Naive B cell (primary cell): ENCODE measurements at places on chromosomes 1 and 21.

- no peak for DNase-seq
Measured at GRCh38 chr1:221697923-221698425, 43.9 kb downstream of the DUSP10 start.

- DNase-seq, result no peak
Measured at GRCh38 chr1:8018492-8019228, 7.4 kb downstream of the ERRFI1 start.

GRCh38 chr21:29193901-29194300 lies 63.5 kb downstream of the MAP3K7CL start:
- no peak for DNase-seq

- no peak for DNase-seq
Measured at GRCh38 chr1:58447886-58448285, 98.6 kb downstream of the OMA1 start.

- DNase-seq, result no peak
Measured at GRCh38 chr1:113946112-113946511, 17.0 kb downstream of the HIPK1 start.

DNA sequence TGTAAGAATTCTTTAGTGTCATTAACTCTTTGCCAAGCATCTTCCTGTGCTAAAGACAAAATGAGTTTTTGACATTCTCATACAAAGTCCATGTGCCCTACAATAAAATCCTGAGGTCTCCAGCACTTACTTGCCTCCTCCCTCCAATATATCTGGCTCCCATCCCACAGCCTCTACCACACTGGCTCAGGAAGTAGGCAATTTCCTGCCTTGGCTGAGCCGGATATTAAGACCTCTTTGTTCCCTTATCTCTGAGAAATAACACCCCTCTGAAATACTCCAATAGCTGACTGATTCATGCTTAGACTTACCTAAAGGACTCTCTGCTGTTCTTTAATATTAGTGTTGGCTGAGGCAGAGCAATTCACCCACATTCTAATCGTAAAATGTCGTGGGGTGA lies 37.6 kb upstream of the GORAB start:
- no peak for DNase-seq

GRCh38 chr1:236137285-236137852 lies 5.0 kb upstream of the GPR137B start:
- DNase-seq, result no peak

- DNase-seq, result no peak
Measured at GRCh38 chr21:41594268-41594667, 86.3 kb upstream of the TMPRSS2 start.

- DNase-seq, result no peak
Measured at GRCh38 chr1:85343213-85343611, 66.8 kb upstream of the BCL10 start.

DNA sequence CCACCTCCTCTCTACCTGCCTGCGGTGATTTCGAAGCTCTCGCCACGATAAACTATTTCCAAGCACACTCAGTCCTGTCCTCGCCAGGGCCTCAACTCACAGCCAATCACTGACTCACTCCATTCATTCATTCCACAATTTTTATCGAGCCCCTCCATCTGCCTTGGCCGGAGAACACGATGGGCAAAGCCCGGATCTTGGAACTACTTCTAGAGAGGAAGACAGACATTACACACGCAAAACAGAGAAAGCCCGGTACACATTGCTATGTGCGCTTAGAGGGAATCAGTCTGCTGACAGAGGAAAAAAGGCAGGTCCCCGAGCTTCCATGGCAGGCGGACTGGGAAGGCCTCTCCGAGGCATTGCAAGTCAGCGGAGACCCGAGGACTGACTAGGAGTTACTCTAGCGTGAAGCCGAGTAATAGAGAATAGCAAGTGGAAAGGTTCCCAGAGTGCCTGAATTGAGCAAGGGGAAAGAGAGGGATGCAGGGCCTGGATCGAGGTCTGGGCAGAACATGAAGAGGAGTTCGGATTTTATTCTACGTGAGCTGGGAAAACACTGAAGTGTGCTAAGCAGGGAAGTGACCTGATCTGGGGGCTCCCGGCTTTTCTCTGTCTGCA lies 54.2 kb upstream of the DNAJC6 start:
- DNase-seq, result no peak

DNA sequence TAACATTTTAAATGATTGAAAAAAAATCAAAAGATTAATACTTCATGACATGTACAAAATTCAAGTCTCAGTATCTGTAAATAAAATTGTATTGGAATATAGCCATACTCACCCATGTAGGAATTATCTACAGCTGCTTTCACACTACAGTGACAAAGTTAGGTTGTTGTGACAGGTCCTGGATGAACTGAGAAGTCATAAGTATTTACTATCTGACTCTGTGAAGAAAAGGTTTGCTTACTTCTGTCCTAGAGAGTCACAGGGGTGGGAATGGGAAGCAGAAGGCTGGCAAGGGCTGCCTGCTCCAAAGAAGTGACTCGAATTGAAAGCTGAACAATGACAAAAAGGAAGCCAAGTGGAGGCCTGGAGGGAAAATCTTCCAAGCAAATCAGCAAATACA lies 155.2 kb downstream of the SLC30A10 start:
- DNase-seq, result no peak

- no peak for DNase-seq
Measured at GRCh38 chr1:161473348-161473747, 31.9 kb upstream of the FCGR2A start.

DNA sequence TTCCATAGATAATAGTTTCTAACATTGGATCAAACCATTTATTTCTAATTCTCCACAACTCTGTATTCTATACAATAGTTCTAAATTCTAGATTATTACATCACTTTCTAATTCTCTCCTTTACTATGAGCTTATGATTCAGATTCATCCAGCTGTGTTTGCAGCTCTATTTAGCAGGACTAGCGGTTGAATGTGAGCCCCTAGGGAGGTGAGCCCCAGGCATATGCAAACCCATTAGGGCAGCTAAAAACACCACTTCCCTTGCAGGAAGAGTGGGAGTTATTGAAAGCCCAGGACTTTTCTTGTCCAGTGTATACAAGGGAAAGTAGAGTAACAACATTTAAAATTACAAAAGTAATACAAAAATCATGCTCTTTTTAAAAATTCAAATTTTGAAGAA lies 56.9 kb downstream of the KRTAP19-8 start:
- no peak for DNase-seq

DNA sequence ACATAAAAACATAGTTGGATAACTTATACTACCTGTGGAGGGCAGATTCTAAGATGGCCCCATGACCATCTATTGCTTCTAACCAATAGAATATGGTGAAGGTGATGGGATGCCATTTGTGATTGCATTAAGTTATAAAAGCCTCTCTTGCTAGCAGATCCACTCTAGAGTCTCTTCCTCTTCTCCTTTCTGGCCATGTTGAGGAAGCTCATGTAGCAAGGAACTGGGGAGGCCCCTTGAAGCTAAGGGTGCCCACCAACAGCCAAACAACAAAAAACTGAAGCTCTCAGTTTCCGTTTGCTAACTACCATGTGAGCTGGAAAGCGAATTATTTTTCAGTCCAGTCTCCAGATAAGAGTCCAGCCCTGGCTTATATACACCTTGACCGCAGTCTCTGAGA lies 16.0 kb upstream of the AGO1 start:
- no peak for DNase-seq

DNA sequence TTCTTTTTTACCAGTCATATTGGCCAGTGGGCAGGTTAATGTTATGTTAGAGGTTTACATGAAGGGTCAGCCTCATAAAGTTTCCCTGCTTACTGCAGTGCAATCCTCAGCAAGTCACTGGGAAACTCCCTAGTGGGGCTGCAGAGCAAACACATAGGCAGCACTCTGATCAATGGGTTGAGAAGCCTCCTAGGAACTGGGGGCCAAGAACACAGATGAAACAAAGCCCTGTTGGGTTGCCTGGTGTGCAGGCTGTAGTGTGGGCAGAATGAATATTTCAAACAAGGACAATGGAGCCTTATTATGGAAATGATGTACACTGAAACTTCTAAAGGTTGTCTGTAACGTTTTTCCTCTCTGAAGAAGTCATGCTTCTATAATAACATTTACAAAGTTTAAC lies 431.6 kb upstream of the PTBP2 start:
- no peak for DNase-seq

- DNase-seq, result peak; percentile 73
Measured at GRCh38 chr1:24190983-24191461, 3.9 kb upstream of the IFNLR1 start.

- DNase-seq, result no peak
Measured at GRCh38 chr1:232388363-232388762, 241.6 kb downstream of the SIPA1L2 start.

- DNase-seq, result no peak
Measured at GRCh38 chr1:63189677-63190076, 132.7 kb upstream of the FOXD3 start.

DNA sequence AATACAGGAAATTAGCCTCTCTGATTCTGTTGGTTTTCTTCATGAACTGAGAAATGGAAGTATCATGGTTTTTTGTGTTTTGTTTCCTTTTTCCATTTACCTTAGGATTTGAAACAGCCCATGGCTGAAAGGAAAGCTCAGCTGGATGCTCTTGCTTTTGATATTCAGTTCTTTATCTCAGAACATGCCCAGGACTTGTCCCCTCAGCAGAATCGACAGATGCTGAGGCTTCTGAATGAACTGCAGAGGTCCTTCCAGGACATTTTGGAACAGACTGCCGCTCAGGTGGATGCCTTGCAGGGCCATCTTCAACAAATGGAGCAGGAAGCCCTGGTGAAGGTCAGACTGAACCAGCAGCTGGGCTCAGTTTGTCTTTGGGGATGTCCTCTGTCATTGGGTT lies 142.4 kb downstream of the MACF1 start:
- no peak for DNase-seq

GRCh38 chr1:184036517-184036949 lies 995 bp downstream of the COLGALT2 start:
- DNase-seq, result peak; percentile 17

GRCh38 chr1:150575518-150576366 lies 3.7 kb downstream of the MCL1 start:
- DNase-seq, result no peak

GRCh38 chr1:172960454-172961208 lies 90.1 kb downstream of the TNFSF18 start:
- DNase-seq, result no peak

GRCh38 chr1:185412385-185413087 lies 95.5 kb upstream of the IVNS1ABP start:
- no peak for DNase-seq

DNA sequence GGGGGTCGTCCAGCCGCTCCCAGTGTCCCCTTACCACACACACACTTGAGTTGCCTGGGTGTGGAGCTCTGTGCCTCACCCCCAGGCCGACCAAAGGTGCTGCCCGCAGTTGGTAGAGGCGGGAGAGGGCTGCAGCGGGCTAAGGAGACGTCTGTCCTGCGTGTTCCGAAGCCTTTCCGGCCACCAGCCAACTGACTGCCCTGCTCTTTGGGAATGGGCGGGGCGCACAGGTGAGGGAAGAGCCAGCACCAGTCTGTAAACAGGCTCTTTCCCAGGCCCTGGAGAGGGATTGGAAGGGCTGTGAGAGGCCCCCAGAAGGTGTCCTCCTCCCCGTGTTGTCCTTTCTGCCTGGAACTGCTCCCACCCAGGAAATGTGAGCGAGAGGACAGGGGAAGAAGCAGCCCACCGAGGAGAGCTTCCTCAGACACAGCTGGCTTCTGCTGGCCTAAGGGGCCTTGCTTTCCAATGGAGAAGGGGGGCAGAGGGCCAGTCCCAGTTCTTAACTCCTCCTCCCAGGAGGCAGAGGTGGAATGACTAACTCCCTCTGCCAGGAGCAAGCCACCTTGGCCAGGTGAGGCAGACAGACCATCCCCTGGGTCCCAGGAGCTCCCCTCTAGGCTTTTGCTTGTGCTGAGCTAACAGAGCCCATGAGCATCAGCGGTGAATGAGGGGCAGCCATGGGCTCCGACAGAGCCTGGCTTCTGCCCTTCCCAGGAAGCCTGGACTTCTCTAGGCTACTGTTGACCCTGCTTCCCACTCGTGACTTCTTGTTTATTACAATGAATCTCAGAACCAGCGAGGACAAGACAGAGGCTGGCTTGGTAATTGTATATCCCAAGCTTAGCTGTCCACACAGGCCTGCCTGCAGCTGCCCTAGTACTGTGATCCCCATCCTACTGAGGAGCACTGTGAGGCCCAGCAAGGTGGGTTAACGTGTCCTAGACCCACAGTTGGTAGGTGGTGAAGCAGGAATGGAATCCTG lies 158.1 kb upstream of the COA6 start:
- no peak for DNase-seq

GRCh38 chr21:28579986-28580550 lies 412.6 kb downstream of the LTN1 start:
- no peak for DNase-seq

GRCh38 chr1:75952016-75952415 lies 19.8 kb upstream of the ASB17 start:
- no peak for DNase-seq

GRCh38 chr1:201408176-201408833 lies 9.2 kb upstream of the LAD1 start:
- DNase-seq, result peak; percentile 28

DNA sequence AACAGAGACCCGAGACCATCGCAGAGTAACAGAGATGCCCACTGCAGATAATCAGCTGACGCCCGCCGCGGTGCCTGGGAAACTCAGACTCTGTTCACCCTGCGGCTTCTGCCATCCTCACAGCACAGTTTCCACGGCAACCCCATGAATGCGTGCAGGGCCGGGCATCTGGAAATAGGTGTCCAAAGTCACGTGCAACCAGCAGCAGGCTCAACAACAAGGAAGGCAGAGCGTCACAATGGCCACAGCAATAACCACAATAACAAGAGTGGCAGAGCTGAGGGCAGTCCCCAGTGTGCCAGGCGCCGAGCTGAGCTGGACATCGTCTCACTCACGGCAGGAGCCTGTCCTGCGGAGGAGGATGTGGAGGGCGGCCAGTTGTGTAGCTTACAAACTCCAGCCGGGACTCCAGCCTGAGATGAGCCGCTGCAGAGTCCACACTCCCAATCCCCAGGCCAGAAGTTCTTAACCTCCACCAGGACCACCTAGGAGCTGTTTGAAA lies 102.0 kb downstream of the CRYAA start:
- no peak for DNase-seq

DNA sequence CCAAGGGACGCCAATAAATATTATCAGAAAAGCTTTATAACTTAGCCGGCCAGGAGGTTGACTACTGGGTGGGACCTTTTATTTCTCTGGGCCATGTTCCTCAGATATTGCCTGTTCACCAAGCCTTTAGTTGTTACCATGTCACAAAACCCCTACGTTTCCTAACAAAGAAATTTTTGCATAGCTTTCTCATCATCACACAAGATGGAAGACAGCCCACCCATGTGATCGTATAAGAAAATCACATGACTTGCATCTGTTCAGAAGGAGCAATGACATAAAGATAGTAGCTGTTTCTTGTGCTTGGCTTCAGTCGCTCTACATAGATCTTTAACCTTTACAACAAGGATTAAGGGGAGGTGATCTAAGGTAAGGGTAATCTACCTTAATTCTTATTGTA lies 88.9 kb upstream of the NGF start:
- DNase-seq, result no peak

DNA sequence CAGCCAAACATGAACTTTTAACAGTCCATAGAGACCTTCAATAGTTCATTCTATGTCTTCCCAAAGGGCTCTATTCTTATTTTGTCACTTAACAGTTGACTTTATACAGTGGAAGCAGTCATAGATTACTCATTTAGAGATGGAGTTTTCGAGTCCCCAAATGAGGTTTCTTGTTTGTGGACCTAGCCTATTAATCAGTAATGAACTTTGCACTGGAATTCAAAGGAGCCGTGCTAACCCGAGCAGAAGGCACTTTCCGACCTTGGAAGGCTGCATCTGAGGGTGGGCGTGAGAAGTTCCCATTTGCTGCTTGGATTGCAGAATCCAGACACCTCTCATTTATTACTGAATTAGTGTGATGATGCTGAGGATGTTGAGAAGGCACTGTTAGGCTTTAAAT lies 46.4 kb downstream of the TTC39A start:
- no peak for DNase-seq

- no peak for DNase-seq
Measured at GRCh38 chr1:50352428-50352827, 70.8 kb downstream of the DMRTA2 start.
